ENCODE measurements at places on chromosomes 4 and X.
A peak's percentile ranks its signal among the peaks of the same experiment; 100 is the strongest.

GRCh38 chr4:1367230-1367935 is 20.4 kb downstream of the UVSSA start:
- no peak for DNase-seq

GRCh38 chr4:73851293-73851692 is 1.8 kb upstream of the PF4V1 start:
- no peak for DNase-seq

GRCh38 chr4:139458543-139458942 is 4.6 kb downstream of the RAB33B start:
- DNase-seq: no peak

DNA sequence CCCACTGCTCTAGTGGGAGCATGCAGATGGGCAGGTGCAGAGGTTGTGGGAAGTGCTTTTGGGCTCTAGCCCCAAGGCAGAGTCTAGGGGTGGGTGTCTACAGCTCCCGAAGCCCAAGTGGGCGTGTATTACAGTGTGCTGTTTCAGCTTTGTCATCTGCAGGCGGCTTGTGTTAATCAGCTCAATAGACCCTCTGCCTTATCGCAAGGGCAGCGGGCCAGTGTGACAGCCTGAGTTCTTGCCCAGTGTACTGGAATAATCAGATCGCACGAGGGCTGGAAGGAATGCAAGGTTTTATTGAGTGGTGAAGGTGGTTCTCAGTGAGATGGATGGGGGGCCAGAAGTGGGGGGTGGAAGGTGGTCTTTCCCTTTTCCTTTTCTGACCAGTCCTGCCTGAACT is 529.4 kb upstream of the AMOT start:
- no peak for DNase-seq

GRCh38 chrX:16096141-16096540 is 27.2 kb upstream of the GRPR start:
- no peak for DNase-seq

- no peak for DNase-seq
These were observed 33.3 kb upstream of the H2AZ1 start for GRCh38 chr4:99983289-99983943.

DNA sequence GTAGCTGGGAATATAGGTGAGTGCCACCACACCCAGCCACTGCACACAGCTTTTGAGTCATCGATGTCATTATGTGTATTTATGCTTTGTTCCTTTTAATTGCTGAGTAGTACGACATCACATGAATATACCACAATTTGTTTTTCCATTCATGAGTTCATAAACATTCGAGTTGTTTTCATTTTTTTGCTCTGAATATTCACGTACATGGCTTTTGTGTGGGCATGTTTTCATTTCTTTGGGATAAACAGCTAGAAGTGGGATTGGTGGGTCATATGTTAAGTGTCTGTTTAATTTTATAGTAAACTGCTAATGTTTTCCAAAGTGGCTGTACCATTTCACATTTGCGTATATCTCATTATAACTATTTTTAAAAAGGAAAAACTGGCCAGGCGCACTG is 45.1 kb upstream of the KDR start:
- no peak for DNase-seq

GRCh38 chr4:52954560-52955170 is 92.5 kb downstream of the RASL11B start:
- DNase-seq: no peak

GRCh38 chrX:118847676-118848075 is 24.1 kb downstream of the ZCCHC12 start:
- peak; percentile 44 for DNase-seq

- DNase-seq: no peak
These were observed 60.0 kb downstream of the SMC1A start for GRCh38 chrX:53362449-53362848.

DNA sequence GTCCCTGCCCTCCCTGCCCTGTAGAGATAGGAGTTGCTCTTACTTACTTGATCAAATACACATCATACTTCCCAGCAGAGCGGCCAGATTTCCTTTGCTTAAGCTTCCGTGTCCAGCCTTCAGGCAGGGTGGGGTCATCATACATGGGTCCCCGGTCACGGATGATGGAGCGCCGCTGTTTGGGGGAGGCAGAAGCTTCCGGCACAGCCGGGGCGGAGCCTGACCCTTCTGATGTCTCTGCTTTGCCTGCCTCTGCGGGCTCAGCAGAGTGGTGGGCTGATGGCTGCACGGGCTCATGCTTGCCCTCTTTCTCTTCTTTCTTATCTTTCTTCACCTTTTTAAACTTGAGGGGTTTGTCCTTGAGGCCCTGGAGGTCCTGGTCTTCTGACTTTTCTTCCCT is 12.5 kb upstream of the IRAK1 start:
- DNase-seq: no peak

- DNase-seq: no peak
These were observed 157.5 kb upstream of the ATOH1 start for GRCh38 chr4:93671093-93671492.

- no peak for DNase-seq
These were observed 47.2 kb downstream of the RAB33B start for GRCh38 chr4:139501117-139501516.

DNA sequence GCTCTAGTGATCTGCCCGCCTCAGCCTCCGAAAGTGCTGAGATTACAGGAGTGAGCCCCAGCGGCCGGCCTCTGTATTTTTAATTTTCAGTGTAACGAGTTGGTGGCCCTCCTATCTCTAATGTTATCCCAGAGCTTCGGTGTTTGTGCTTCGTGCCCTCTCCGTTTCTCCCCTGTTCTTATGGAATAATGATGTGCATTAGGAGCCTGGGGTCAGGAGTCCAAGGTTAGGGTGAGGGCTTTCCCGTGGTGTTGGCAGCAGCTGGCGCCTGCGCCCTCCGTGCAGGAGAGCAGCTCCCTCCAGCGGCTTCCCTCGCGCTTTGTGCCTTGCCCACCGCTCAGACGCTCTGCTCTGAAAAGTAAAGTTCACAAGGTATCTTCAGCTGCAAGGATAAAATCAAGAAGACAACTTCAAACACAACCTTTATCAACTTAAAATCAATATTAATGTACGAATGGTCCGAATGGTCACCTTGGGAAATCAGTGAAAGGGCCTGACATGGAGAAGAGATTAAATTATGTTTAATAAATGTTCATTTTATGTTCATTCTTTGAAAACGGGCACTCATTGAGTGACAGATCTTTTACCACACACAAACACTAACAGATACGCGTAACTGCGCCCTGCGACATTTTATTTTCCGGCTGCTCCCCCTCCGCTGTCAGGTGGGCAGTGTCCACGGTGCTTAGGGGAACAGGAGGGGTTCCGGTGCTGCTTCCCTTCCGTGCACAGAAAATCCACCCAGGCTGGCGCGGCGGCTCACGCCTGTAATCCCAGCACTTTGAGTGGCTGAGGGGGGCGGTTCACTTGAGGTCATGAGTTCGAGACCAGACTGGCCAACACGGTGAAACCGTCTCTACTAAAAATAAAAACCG is 62.4 kb downstream of the TRAPPC11 start:
- peak; percentile 36 for DNase-seq

- no peak for DNase-seq
These were observed 77.5 kb upstream of the INPP4B start for GRCh38 chr4:142923619-142924018.

DNA sequence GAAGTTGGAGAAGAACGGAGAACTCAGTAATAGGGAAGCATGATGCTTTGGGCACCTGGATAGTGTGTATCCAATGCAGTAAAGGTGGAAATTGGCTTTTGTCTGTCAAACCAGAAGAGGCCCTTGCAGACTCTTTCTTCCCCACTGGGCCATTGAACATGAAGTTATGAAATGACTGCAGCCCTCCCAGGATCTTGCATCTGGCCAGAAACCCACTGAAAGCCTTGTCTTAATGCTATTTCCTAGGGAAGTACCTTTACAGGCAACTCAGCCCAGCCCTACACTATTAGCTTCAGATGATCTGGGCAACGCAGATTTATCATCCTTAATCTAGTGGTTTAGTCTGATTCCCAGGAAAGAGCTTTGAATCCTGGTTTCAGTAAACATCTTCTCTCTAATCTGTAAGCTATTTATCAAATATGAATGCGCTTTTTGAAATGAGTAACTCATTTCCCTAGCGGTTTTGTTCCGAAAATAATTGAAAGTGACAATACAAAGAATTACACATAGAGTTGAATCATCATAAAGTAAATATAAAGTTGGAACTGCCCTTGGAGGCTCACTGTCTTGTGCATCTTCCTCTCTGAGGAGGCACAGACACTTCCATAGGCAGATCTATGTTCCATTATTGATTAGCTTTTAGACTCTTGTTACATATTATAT is 464.1 kb downstream of the IDS start:
- no peak for DNase-seq

- DNase-seq: peak; percentile 57
These were observed 140.3 kb upstream of the SH3RF1 start for GRCh38 chr4:169410839-169411770.
